ENCODE measurements at places on chromosomes 11 and 22.

- DNase-seq, result no peak
These were observed 63.1 kb downstream of the PRSS23 start for GRCh38 chr11:86863476-86863875.

DNA sequence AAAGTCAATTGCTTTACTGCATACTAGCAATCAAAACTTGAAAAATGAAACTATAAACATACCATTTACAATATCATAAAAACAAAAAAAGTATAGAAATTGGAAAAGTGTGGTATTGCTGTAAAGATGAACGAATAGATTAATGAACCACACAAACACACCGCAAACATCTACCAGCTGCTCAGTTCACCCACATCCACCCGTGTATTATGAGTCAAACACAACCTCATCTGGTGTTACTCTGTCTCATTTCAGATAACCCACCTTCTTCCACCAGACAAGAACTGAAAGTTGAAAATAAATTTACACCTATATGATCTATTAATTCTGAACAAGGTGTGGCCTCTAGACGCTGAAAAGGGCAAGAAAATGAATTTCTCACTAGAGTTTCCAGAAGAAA lies 53.3 kb downstream of the BLID start:
- DNase-seq, result no peak

DNA sequence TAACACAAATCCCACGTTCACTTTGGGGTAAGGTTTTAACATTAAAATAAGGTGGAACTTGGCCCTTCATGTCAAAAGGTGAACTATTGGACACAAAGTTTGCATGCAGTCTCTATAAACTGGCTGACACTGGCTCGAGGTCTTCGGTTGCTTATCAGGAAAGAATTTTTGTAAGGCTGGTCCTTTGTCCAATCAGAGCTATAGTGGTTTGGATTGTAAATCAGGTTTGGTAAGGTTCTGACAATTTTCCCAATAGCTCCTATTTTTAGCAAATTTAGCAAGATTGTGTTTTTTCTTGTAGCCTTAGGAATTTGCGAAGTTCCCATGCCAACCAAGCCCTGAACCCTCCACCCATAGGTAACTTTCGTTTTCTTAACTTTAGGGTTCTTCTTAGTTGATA lies 17.6 kb upstream of the MED17 start:
- no peak for DNase-seq

DNA sequence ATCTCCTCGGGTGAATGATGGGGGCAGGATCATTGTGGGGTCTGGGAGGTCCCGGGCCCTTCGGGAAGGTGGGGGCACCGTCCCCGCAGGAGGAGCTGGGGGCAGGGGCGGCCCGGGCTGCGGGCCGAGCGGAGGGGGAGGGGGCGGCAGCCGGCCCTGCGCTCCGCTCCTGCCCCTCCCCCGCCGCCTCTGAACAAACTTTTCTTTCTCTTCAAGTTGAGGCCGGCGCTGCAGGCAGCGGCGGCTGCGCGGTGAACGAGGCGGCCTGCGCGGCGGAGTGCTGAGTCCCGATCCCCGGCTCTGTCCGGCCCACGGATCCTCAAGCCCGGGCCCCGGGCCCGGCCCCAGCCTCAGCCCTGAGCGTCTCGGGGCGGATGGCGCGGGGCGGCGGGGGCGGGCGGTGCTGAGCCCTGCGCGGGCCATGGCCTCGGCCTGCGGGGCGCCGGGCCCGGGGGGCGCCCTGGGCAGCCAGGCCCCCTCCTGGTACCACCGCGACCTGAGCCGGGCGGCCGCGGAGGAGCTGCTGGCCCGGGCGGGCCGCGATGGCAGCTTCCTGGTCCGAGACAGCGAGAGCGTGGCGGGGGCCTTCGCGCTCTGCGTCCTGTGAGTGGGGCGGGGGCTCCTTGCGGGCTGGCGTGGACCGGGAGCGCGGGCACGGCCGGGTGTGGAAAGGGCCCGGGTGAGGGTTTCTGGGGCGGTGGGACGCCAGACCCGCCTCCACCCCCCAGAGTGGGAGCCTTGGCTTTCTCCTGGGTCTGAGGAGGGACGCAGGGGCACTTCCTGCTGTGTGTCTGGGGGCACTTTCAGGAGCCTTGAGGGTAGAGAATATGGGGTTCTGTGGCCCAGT lies at the start of gene INPPL1:
INPPL1 (plus strand) TSS at position 204 of the 847 bp plus-strand sequence; CDS start at position 422, 218 bp downstream.
- no peak for DNase-seq

DNA sequence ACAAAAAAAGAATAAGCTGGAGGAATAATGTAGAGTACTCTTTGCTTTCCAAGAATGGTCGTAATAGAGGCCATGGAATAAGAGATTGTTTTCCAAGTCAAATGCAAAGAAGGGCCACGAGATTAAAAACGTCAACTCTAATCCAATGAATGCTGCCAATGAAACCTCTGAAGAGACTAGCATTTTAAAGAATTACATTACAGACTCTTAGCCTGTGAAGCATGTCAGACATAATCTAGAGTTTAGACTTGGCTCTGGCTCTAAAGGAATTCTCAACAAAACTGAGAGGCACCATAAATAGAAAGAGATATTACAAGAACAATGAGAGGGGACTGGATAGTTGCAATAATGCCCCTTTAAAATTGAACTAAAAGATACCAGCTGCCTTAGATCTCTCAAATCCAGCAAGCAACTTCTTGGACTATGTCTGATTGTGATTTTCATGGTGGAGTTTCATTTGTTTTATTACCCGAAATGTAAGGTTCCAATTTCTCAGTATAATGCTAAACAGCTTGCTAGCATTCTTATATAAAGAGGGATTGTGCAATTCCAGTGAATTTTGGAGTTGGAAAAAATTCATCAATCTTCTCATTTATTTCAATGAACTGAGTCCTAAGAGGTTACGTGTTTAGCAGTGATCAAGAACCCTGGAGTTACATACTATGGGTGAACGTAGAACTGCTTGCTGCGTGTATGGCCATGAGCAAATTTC lies 5.6 kb downstream of the ETS1 start:
- no peak for DNase-seq

GRCh38 chr22:19802894-19803735 lies 42.5 kb downstream of the TBX1 start:
- no peak for DNase-seq

DNA sequence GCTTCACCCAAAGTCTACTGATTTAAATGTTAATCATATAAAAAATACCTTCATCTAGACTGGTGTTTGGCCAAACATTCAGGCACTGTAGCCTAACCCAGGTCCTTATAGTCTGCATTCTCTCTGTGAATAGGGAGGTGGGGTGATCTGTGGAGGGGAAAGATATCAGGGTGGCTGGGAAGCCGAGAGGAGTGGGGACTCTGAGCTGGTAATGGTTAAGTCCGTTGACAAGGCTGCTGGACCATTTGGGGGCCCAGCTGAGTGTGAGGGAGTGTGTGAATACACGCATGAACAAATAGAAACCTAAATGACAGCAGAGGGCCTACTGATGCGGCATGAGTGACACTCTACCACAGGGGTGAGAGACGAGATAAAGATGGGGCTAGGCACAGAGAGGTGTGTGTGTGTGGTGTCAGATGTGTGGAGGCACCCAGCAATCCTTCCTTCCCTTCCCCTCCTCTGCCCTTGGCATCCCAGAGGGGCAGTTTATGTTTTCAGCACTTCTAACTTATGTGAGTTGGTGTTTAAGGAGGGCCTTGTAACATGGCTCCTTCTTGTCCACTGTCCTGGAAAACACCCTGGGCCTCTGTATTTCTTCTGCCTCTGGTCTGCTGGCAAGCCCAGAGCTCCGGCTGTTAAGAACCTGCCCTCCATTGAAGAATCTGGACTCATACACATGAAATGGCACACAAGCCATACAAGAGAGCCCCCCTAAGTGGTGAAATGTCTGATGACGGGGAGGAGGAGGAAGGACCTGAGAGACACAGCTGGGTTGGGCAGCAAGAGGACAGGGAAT lies 249.1 kb upstream of the TBCEL start:
- no peak for DNase-seq

- DNase-seq, result no peak
These were observed 256.9 kb upstream of the POU2AF2 start for GRCh38 chr11:110988671-110989070.

DNA sequence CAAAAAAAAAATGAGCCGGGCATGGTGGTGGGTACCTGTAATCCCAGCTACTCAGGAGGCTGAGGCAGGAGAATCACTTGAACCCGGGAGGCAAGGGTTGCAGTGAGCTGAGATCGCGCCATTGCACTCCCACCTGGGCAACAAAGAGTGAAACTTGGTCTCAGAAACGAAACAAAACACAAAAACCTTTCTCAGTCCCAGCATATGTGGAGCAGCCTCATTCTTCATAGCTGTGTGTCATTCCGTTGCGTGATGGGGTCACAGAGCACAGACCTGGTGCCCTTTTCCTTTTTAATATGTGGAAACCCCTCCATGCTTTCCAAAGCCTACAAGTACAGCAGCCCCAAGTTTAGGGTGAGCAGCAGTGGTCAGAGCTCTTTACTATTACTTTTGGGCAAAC lies 13.7 kb downstream of the PEX26 start:
- no peak for DNase-seq

GRCh38 chr22:23074451-23074850 lies 4.1 kb downstream of the GNAZ start:
- DNase-seq, result no peak

DNA sequence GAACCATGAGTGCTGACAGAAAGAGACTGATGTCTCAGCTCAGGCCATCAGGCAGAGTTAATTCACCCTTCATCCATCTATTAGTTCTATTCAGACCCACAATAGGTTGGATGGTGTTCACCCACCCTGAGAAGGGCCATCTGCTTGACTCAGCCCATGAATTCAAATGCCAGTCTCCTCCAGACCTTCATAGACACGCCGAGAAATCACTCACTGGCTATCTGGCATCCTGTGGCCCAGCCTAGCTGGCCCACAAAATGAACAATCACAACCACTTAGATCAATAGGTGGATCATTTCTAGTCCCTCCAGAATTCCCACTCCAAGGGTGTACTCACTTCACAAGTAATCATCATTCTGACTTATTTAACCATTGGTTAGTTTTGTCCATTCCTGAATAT lies 58.2 kb downstream of the MYEOV start:
- no peak for DNase-seq

DNA sequence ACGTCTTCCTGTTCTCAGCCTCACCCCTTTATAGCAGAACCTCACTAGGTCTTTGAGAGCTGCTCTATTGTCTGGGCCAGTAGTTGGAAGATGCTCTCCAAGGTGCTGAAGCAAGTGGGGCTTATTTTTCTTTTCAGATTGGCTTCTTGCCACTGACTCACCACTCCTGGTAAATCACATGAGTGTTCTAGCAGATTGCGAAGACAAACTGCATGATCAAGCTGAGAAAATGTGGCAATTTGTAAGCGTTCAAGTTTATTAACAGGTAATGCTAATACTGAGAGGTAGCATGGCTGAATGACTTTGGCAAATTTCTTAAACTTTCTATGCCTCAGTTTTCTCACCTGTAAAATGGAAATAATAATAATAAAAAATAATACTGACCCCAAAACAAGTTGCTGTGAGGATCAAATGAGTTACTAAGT lies 59.2 kb downstream of the CACNG2 start:
- DNase-seq, result peak; percentile 1

- peak; percentile 55 for DNase-seq
These were observed 141.1 kb upstream of the NARS2 start for GRCh38 chr11:78715639-78716311.

- no peak for DNase-seq
These were observed 242.6 kb upstream of the FAT3 start for GRCh38 chr11:91981995-91982394.

GRCh38 chr11:100632941-100633452 lies 54.1 kb upstream of the ARHGAP42 start:
- DNase-seq, result no peak

DNA sequence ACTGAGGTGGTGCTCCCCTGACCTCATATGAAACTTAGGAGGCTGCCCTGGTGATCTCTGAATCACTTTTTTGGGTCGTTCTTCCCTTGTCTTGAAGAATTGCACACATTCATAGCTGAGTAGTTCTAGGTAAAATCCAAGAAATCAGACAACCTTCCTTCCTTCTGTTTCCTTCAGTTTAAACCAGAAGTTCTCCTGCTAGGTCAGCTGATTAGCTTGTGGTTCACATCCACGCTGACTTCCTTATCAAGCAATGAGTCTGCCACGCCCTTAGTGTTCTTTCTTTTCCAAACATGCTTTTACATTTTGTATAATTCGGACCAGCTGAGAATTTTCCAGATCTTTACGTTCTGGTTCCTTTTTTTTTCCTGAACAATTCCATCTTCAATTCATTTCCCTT lies 892.8 kb downstream of the NTM start:
- DNase-seq, result no peak

- no peak for DNase-seq
These were observed 23.1 kb downstream of the PTPN5 start for GRCh38 chr11:18768472-18768901.

GRCh38 chr11:10918698-10919097 lies 60.8 kb upstream of the ZBED5 start:
- DNase-seq, result no peak

- no peak for DNase-seq
These were observed 63.7 kb downstream of the ETS1 start for GRCh38 chr11:128523641-128524040.

GRCh38 chr11:121917482-121917881 lies 198.5 kb downstream of the BLID start:
- no peak for DNase-seq

DNA sequence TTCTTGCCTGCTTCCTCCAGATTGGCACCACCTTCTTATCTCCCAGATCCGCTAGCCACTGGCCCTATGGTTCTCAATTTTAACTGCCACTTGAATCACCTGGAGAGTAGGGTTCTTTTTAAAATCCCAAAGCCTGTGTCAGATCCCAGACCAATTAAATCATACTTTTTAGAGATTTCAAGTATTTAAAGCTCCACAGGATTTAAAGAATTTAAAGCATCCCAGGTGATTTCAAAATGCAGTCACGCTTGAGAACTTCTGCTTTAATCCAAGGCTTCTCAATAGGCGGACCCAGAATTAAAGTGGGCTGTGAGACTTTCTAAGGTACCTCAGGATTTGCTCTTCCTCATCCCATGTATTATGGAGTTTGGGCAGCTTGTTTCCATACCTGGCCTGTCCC lies 400.0 kb downstream of the SOX6 start:
- no peak for DNase-seq

DNA sequence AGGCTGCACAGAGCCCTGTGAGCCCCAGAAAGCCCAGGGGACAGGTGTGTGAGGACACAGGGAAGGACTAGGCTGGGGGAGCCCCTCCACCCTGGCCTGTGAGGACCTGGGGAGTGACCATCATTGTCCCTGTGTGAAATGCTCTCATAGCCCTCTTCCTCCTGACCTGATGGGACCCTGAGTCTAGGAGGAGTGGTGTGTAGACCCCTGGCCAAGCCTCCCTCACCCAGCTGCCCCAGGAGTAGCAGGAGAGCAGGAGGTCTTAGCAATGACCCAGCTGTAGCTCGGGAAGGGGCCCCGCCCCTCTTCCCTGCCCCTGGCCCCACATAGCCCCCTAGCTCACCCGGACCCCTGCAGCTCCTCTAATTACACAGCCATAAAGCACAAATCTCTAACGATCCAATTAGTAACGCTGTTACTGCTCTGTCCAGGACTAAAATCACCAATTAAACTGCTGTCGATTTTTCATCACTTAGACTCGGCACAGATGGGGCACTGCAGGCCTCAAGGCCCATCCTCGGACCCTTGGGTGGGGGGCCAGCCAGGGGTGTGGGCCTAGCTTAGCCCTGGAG lies 6.6 kb upstream of the CABP7 start:
- DNase-seq, result no peak

Data from stimulated activated CD4-positive, alpha-beta T cell treated with anti-CD3 and anti-CD28 coated beads, Interleukin-4, amount 100 ng/mL, for 48 hours (primary cell).